ENCODE measurements at places on chromosomes 16 and 17.

DNA sequence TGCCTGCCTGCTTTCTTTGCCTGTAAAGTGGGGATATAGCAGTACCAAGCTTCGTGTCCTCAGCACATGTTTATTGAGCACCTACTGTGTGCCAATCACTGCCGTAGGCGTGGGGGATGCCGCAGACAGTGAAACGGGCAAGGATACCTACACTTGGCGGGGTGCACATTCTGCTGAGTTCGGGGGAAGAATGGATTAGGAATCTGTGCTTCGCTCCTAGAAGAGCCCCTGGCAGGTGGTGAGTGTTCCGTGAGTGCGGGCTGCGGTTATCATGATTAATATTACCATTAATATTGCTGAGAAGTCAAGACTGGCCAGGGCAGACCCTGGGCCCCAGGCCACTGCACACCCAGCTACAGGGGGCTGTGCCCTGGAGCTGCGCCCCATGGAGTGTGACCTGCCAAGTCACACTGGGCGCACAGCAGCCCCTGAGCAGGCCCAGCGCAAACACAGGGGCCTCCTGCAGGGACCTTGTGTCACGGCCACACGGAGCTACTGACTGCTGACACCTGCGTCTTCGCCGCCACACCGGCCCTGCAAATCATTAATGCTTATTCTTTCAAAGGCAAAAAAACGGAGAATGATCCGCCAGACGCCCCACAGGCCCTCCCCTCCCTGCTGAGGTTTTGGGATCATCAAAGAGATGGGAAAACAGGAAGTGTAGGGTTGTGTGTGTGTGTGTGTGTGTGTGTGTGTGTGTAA lies 213.4 kb upstream of the GSE1 start:
- no peak for DNase-seq

GRCh38 chr17:75933808-75934207 lies 7.0 kb downstream of the FBF1 start:
- peak; percentile 54 for DNase-seq

DNA sequence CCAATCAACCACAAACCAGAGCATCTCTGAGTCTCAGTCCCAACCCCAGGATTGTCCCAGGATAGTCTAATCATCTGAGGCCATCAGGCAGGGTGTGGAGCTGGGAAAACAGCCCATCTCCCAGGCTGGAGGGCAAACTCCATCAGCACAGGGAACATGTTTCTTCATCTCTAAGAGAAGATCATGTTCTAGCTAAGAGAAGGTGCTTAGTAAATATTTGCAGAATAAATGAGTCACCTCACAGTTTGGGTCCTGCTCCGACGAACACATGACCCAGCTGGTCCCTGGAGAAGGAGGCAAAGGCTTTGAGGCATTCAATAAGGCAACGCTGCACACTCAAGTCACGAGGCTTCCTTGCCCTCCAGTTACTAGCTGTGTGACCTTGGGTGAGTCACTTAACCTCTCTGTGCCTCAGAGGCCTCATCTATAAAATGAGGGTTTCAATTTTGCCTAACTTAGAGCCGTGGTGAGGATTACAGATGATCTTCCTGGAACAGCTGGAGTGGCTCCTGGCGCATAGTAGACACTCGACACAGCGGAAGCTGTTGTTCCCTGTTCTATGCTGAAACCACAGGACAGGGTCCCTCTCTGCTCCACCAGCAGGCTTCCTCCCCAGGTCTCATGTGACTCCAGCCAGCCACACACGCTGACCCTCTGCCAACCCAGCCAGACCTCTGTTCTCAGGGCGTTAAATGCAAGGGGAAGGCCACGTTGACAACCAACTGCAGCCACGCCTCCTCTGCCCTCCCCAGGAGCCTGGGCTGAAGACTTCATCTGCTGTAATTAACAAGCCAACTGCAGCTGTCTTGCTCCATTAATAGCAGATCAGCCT lies 10.3 kb upstream of the RPL38 start:
- DNase-seq: no peak

GRCh38 chr17:58788199-58788598 lies 32.5 kb downstream of the PPM1E start:
- DNase-seq: no peak

DNA sequence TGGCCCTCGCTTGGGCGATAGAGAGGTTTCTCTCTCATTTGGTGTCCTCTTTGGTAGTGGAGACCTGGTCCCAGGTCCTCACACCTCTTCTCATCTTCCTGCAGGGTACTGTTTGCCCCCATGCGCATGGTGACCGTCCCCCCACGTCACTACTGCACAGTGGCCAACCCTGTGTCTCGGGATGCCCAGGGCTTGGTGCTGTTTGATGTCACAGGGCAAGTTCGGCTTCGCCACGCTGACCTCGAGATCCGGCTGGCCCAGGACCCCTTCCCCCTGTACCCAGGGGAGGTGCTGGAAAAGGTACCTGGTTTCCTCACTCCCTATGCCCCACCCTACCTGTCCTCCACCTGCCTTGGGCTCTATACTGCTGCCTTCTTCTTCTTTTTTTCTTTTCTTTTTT lies 10.5 kb downstream of the MVP start:
- no peak for DNase-seq

- no peak for DNase-seq
Observed at GRCh38 chr16:3004781-3005284, 7.9 kb upstream of the CLDN9 start.

GRCh38 chr16:50924759-50925545 lies 183.1 kb downstream of the CYLD start:
- no peak for DNase-seq

DNA sequence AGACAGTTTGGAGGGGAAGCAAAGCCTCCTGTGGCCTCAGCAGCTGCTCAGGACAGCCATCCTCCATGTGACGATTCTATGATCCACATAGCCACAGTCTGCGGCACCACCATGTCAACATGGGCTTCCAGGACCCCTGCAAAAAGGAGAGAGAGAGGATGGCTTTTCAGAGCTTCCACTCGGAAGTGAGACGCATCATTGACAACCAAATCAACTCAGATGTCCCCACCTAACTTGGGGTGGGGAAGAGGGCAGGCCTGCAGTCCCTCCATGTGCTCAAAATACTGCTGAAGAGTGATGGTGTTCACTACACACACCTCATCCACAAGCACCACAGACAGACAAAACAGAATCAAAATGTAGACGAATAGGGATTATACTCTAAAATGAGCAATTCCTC lies 5.9 kb upstream of the METTL16 start:
- DNase-seq: no peak

DNA sequence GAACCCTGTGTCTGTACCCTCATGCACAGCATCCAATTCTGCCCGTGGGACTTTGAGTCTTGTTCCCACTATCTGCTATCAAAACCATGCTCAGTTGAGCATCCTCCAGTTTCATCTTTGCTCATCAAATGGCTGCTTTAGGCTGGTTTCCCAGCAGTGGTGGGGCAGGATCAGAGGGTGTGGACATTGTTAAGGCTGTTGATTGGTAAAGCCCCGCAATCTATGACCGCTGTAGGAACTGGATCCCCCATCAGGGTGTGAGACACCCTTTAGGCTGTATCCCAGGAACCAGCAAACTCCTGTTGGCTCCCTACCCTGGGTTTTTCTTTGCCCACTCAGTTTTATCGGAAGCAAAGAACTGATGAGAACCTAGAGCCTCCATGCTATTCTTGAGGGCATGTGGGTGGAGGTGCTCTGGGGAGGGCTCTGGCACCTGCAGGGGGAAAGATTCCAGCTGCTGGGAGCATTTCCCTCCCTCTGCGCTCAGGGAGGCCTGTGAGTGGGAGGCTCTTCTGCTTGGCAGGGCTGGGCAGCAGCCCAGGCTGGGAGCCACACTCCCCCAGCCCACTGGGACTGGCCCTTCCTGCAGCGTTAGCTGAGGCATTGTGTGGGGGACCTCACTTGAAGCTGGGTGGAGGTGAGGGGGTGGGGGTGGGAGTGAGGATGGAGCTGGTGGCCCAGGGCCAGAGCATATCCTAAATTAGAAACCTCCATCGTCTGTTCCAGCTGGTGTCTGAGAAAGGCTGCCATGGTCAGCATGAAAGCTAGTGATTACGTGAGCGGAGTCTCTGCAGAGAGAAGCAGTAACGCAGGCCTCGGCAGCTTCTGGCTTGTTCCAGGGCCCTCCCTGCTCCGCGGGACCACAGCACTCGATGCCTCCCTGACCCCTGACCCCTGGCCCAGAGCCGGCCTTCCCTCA lies 160.6 kb downstream of the IRF8 start:
- DNase-seq: no peak

DNA sequence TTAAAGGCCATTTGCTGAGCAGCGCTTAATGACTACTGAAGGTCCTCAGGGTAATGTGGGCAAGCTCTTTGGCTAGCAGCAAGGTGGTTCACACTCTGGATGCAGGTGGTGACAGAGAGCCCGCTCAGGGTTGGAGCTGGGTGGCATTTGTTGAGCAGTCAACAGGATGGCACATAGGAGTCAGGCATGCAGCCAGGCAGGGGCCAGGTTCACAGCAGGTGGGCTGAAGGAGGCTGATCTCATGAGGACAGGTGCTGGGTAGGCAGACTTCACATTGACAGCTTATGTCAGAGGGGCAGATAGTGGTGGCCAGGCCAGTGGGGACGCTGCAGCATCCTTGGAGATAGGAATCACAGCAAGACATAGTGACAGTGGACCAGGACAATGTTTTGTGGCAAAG lies 4.5 kb downstream of the KRTAP3-1 start:
- no peak for DNase-seq

DNA sequence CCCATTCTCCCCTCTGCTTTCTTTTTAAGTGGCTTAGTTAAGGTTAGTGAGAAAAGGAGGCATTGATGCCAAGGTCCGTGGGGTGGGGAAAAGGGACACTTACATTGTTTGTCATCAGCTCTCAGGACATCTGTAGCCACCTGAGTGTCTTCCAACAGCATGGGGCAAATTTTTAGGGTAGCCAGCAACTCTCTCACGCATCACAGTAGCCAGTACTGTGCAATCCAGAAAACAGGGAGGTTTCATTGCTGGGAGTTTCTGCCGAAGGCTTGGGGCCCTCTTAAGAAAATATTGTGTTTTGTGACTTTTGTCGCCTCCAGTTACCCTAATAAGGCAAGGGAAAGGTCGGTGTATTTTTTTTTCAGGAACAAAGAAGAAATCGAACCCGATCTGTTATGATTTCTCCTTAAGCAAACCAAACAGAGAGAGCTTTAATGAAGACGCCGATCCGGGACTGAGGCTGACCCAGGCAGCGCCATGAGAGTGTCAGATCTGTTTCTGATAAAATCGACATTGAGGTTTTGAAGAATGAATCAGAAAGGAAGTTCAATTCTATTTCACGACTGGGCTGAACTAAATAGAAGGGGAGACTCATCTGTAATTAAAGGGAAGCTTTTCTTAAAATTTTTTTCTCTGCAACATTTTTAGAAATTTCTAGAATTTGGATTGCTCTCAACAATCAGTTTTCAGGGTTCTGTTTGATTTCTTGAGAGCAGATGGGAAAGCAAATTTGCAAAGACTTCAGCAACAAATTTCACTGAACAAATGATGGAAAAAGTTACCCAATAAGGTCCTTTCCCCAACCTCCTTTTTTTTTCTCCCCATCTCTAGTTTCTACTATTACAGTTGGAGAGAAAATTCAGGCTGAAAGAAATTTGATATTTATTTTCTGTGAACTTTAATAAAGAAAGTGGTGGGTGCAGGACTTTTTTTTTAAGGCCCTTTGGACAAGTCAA lies 144.7 kb upstream of the IRX3 start:
- DNase-seq: peak; percentile 54

DNA sequence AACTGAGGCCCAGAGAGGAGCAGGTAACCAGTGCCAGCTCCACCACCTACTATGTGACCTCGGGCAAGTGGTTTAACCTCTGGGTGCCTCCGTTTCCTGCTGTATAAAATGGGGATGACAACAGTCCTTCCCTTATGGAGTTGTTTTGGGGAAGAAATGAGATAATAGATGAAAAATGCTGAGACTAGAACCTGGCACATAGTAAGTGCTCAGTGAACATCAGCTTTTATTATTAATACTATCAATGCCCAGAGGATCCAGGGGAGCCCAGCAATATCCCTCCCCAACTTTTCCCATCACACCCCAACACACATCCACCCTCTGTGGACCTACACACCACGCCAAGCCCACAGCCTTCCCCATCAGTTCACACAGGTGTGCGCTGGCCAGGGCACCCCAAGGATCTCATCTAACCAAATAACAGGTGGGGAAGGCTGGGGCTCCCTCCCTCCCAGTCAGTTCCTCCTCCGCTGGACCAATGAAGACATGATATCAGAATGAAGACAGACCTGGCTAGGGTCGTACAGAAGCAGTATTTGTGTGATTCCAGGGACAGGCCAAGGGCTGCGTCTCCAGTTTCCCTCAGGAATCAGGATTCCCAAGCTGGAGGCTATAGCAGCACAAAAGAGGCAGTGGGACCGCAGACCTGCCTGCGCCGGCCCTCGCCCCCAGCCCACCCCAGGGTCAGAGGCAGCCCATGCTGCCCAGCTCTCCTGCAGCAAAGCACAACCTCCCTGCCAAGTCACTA lies 1.8 kb downstream of the ATP2A3 start:
- no peak for DNase-seq

GRCh38 chr17:39178536-39178935 lies 12.6 kb upstream of the ARL5C start:
- DNase-seq: peak; percentile 26

DNA sequence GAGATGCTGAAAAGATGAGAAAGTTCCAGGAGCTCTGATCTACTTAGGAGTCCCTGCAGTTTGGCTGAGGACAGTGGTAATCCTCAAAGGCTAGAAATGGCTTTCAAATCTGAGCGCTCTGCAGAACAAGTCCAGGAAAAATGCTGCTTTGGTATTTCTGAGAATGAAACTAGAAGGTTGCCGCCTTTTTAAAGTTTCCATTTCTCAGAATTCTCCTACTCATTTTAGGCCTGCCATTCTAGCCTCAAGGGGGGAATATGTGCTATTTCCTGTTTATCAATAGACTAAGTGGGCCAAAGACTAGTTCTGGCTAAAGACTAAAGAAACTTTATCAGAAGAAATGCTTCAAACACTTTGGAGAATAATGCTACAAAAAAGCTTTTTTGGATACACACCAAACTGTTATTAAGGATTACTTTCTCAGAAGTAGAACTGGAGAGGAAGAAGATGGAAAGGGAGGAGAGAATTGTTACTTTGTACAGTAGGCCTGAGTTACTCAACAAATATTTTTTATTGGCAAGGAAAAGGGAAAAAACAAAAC lies at the start of gene SLFN12L:
Gene SLFN12L (minus strand): TSS at position 78 of the 541 bp plus-strand sequence. CDS start 15,314 bp downstream, outside the sequence.
- no peak for DNase-seq

DNA sequence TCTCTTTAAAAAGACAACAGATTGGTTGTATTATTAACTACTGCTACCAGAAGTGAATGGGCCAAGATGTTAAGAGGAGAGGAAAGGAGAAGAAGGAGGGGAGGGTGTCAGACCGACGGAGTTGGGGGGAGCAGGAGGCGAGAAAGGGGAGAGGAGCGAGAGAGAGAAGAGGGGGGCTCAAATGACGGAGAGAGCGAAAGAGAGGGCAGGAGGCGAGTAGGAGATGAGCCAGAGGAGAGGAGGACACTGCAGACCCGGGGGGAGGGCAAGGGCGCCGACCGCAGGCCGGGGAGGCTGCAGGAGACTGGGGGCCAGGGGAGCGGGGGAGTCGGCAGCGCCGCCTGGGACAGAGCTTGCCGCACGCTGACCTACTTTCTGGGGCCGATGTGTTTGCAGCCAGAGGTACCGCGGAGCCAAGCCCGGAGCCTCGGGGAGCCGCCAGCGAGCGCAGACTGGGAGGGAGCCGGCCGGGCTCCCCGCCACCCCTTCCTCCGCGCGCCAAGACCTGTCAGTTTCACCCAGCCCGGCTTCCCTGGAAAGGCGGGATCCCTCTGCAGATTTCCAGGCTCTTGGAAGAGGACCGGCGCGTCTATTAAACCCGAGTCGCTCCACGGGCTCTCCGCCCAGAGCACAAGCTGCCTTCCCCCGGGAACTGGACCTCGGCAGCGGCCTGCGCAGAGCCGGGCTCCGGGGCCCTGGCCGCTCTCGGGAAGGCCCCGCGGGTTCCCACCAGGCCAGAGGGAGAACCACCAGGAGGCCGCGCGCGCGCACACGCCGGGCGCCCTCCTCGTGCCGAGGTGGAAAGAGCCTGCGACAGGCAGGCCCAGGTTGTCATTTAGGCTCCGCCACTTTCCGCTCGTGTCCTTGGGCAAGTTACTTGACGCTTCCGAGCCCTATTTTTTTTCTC lies 74.6 kb downstream of the CMC2 start:
- DNase-seq: peak; percentile 76

Measured in foreskin fibroblast (primary cell).